ENCODE measurements at places on chromosomes 4 and X. TPM values are rescaled to one million over a fixed set of nuclear protein-coding genes. Genes with fewer than 3 reads are reported as not detected.
A peak's percentile ranks its signal among the peaks of the same experiment; 100 is the strongest.

DNA sequence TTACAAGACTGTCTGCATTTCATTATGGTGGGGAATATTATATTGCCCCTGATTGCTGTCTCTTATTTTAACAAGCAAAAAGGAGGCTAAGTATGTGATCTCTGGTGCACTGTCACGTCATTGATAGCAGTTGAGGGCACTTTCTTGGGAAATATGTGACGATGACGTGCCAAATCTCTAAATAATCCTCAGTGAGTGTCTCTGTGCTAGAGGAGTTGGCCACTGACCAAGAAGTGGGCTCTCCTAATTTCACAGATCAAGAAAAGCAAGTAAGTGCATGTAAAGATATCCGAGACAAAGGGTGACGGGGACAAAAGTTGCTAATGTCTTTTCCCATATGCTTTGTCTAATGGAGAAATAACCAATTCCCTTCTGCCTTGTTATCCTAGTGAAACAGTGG is 487.4 kb upstream of the TENM3 start:
- H3K27me3 ChIP-seq = no peaks in the 10 kb centered on the region
- no peak overlapping the region for H3K4me3 ChIP-seq
- no peaks in the 10 kb centered on the region for H3K4me1 ChIP-seq
- no peak for DNase-seq
- H3K27ac ChIP-seq = no peak overlapping the region

DNA sequence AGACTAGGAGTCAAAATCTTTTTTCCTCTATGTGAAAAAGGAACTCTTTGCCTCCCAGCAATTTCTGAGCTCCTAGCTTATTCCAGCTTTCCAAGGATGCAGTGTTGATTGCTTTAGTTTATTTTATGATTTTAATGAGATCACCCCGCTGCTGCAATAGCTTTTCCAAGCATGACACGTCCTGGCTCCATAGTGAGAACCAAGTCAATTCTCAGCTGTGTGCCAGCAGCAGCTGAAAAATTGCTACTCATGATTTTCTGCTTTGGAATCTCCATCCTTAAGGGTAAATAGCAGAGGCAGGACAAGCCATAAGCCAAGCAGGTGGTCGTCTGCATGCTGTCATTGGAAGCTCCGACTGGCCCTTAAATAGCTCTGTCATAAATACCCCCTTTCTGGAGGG is 64.5 kb downstream of the FTHL17 start:
- no peaks in the 10 kb centered on the region for H3K4me1 ChIP-seq
- H3K27me3 ChIP-seq = no peaks in the 10 kb centered on the region
- no peak overlapping the region for H3K27ac ChIP-seq
- DNase-seq = no peak
- no peaks in the 10 kb centered on the region for H3K36me3 ChIP-seq

GRCh38 chrX:106356580-106356979 is 188.5 kb downstream of the PWWP3B start:
- no peaks in the 10 kb centered on the region for H3K4me1 ChIP-seq
- no peak overlapping the region for H3K27ac ChIP-seq
- no peak overlapping the region for H3K4me3 ChIP-seq
- H3K27me3 ChIP-seq = no peaks in the 10 kb centered on the region
- no peak for DNase-seq

- no peaks in the 10 kb centered on the region for H3K27me3 ChIP-seq
- H3K4me3 ChIP-seq = peak overlapping the region; percentile 98
- H3K36me3 ChIP-seq = peaks cover 9% of the 10 kb centered on the region
- DNase-seq = peak; percentile 51
Observed at GRCh38 chr4:184473499-184474262, 669 bp downstream of the IRF2 start.

DNA sequence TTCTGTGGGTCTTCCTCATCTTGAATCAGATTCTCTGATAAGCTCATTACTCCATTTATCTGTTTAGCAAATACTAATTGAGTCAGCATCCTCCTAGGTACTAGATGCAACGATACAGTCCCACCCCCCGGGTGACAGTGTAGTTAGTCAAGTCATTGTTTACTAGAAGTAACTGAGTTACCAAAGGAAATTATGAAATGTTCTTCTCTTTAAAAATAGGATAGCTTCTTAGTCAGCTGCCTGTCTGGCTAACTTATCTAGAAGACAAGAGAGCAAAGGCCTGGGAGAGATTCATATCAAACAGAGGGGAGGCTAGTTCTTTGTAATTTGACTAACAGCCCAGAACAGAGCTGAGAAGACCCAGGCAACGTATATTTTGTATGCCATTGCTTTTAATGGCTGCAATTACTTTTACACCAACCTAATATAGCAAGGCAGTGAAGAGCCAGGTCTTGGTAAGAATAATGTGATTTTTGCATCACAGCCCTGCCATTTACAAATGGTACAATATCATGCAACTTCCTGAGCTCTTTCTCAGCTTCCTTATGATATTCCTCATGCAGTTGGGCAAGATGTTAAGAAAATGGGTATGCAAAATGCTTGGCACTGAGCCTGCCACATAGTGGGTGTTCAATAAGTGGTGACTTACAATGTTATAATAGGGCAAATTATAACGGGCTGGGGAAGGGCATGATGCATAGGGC is 149.9 kb downstream of the CHIC2 start:
- DNase-seq = no peak
- H3K27me3 ChIP-seq = peaks cover 32% of the 10 kb centered on the region
- H3K4me1 ChIP-seq = no peaks in the 10 kb centered on the region

- H3K4me3 ChIP-seq = no peak overlapping the region
- no peaks in the 10 kb centered on the region for H3K4me1 ChIP-seq
- no peak for DNase-seq
- no peaks in the 10 kb centered on the region for H3K36me3 ChIP-seq
Observed at GRCh38 chr4:135144498-135144897, 942.9 kb upstream of the PABPC4L start.

GRCh38 chr4:48693856-48694574 is 86.1 kb downstream of the FRYL start:
- no peak overlapping the region for H3K4me3 ChIP-seq
- H3K27me3 ChIP-seq = no peaks in the 10 kb centered on the region
- DNase-seq = no peak
- peaks cover 23% of the 10 kb centered on the region for H3K4me1 ChIP-seq

DNA sequence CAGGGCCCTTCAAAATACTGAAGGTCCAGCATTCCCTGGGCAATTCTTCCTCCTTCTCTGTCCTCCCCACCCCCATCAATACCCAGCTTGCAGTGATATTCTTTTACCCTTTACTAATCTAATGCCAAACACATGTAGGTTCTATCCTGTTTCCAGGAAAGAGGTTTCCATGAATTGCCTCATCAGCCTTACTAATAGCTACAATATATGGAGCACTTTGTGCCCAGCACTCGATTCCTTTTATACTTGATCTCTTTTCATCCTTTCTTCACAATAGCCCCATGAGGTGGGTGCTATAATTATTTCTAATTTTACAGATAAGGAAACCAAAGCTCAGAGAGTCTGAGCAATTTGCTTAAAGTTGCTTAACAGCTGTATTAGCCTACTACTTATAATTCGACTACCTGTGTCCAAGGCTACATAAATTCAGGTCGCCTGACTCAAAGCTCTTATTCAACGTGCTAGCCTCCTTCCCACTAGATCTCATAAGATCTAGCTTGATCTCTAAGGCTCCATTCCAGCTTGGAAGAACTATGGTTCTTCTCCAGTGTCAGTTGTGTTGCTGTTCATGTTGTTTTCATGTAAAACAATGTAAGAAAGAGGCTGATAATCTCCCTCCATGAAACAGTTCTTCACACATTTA is 229.6 kb upstream of the PGRMC2 start:
- no peak for DNase-seq
- no peak overlapping the region for H3K27ac ChIP-seq
- no peaks in the 10 kb centered on the region for H3K4me1 ChIP-seq
- no peak overlapping the region for H3K4me3 ChIP-seq
- peaks cover 8% of the 10 kb centered on the region for H3K27me3 ChIP-seq

- peaks cover 5% of the 10 kb centered on the region for H3K4me1 ChIP-seq
- no peak overlapping the region for H3K4me3 ChIP-seq
Observed at GRCh38 chr4:38387348-38387747, 276.7 kb upstream of the KLF3 start.

GRCh38 chrX:106707771-106708454 is 18.6 kb upstream of the RNF128 start:
- H3K4me1 ChIP-seq = no peaks in the 10 kb centered on the region
- no peaks in the 10 kb centered on the region for H3K27me3 ChIP-seq
- no peak for DNase-seq

DNA sequence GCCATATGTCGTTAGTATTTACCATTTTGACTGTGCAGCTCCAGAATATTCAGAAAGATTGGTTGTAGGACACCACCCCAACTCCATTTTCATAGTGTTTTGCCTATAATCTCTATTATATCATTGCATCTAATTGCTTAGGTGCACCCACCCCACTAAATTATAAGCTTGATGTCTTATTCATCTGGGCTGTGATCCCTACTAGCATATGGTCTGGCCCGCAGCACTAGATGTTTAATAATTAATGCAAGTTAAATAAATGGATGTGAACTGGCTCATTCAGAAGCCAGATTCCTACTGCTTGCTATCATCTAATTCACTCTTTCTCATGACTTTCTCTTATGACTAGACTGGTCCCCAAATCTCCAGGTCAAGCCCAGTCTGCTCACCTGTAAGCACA is 143.5 kb downstream of the RELL1 start:
- H3K36me3 ChIP-seq = peaks cover 9% of the 10 kb centered on the region
- H3K4me3 ChIP-seq = no peak overlapping the region
- DNase-seq = no peak
- H3K4me1 ChIP-seq = no peaks in the 10 kb centered on the region
- H3K27me3 ChIP-seq = peaks cover 11% of the 10 kb centered on the region

DNA sequence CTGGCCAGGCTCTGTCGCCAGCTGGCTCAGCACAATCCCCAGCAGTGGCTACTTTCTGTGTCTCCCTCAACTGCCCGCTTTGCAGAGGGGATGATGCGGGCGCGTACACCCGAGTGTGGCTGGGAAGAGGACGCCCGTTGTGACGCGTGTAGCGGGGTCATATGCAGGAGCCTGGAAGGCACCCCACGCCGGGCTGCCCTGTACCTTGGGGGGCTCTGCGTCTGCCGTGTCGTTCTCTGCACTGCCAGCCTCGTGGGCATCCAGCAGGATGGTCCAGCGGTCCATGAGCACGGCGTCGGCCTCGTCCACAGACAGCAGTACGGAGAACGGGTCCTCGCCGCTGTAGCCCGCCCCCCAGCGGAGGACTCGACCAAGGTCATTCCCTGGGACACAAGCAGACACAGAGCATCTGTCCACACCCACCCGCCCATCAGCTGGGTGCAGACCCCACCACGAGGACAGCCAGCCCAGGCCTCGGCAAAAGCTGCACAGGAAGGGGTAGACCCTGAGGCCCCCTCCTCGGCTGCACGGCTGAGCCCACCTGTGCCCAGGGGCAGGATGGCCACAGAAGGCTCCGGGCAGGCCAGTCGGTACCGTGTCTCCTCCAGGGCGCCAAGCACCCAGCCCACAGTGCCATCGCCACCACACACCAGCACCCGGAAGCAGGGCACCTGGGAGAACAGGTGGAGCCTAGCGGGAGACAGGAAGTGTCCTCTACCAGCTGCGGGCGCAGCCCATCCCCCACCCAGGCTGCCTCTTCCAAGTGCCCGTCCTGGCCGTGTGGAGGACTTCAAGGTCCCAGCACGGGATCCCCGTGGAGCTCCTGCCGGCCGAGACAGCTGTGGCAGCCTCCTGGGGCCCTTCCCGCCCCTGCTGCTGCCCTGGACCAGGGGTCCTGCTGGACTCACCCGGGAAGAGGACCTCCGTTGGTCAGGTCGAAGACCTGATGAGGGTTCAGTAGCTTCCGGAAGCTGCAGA is 10.8 kb downstream of the DGKQ start:
- H3K36me3 ChIP-seq = no peaks in the 10 kb centered on the region
- H3K27me3 ChIP-seq = no peaks in the 10 kb centered on the region
- no peak for DNase-seq
- no peak overlapping the region for H3K4me3 ChIP-seq
- no peaks in the 10 kb centered on the region for H3K4me1 ChIP-seq
- no peak overlapping the region for H3K27ac ChIP-seq

DNA sequence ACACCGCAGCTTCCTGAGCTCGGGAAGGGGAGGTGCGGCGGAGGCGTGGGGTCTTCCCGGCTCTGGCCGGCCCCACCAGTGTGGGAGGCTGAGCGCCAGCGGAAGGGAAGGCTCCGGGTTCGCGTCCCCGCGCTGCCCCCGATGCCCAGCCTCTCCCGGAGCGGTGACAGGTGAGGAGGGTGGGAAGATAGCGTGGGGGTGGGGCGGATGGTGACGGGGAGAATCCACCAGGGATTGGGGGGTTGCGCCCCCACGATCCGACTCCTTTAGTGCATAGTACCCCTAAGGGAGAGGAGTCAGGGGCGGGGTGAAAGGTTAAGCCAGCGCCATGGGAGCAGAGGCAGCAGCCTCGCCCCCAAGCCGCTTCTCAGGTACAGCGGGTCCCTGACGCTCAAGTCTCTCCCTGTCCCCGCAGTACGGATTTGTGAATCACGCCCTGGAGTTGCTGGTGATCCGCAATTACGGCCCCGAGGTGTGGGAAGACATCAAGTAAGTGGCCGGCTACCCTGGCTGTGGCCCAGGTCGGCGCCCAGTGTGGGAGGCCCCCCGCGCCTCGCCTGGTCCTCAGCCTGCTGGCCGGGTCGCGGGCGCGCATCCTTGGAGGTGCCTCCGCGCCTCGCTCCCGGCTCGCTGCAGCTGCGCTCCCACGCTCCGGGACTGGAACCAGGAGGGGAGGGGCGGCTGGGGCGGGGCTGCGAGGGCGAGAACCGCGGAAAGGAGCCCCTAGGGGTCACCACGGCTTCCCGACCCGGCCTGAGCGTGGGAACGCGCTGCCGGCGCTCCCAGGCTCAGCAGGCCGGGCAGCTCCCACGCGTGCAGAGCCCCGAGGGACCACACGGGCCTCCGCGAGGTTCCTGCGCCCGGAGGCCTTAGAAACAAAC is 791 bp downstream of the GUCY1B1 start:
- H3K27me3 ChIP-seq = no peaks in the 10 kb centered on the region
- no peak overlapping the region for H3K27ac ChIP-seq
- peaks cover 8% of the 10 kb centered on the region for H3K4me1 ChIP-seq
- peaks cover 5% of the 10 kb centered on the region for H3K36me3 ChIP-seq
- H3K4me3 ChIP-seq = peak overlapping the region; percentile 84
- DNase-seq = peak; percentile 18

DNA sequence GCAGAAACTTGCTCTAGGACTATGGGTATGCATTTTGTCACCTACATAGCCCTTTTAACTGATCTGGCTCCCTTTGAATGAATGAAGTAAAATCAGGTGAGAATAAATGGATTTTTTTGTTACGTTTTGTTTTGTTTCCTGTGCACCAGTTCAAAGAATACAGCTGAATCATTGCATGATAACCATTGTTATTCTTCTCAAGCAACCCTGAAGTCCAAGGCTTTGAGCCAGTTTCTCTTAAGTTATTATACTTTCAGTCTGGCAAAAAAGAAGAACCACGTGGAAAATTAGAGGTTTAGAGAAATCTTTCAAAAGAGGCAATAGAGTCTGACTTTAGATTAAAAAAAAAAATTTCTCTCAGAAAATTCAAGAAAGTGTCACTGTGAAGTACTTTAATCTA is 398.6 kb upstream of the TECRL start:
- no peaks in the 10 kb centered on the region for H3K27me3 ChIP-seq
- no peak for DNase-seq
- H3K27ac ChIP-seq = no peak overlapping the region
- no peaks in the 10 kb centered on the region for H3K36me3 ChIP-seq

- H3K36me3 ChIP-seq = no peaks in the 10 kb centered on the region
- H3K4me1 ChIP-seq = no peaks in the 10 kb centered on the region
- no peak overlapping the region for H3K4me3 ChIP-seq
- no peak for DNase-seq
- peaks cover 2% of the 10 kb centered on the region for H3K27me3 ChIP-seq
Observed at GRCh38 chr4:47239649-47240048, 208.3 kb downstream of the GABRB1 start.

RTL3 gene
- polyA plus RNA-seq = not detected

ZBTB49 gene
- polyA plus RNA-seq = 5.4 TPM

VEGFD gene
- polyA plus RNA-seq = not detected

L1CAM gene
- 1.2 TPM for polyA plus RNA-seq

FRMPD3 gene
- polyA plus RNA-seq = not detected

TCEAL2 gene
- polyA plus RNA-seq = not detected

LDB2 gene
- not detected for polyA plus RNA-seq

TMPRSS11D gene
- polyA plus RNA-seq = not detected

SLC4A4 gene
- polyA plus RNA-seq = not detected

Measured in naive B cell (primary cell).